ENCODE measurements at places on chromosomes 1 and 21. TPM values are rescaled to one million over a fixed set of nuclear protein-coding genes. Genes with fewer than 3 reads are reported as not detected.

Gene BECN2
- total RNA-seq, result not detected

Gene COA7
- total RNA-seq, result 17.6 TPM

DNA sequence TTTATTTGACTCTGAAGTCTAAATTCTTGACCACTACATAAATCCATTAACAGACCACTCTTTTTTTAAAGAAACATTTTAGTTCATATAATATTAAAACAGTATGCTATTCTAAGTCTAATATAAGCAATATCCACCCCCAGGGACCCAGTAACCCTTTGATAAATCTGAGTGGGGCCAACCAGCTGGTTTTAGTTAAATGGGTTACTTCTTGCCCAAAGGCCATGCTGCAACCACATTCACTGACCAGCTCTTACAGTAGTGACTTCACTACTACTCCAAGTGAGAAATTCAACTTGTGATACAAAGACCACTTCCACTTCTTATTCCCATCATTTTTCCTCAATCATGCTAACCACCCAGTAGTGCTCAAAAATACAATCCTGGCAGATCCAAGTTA lies 20.5 kb downstream of the FUBP1 start:
- H3K36me3 ChIP-seq, result peaks cover 70% of the 10 kb centered on the region
- H3K4me3 ChIP-seq, result no peak overlapping the region
- peak overlapping the region; percentile 28 for H3K27ac ChIP-seq
- peaks cover 37% of the 10 kb centered on the region for H3K4me1 ChIP-seq
- no peak for DNase-seq

Gene SPRR2B
- total RNA-seq, result not detected

Gene PLD5
- total RNA-seq, result not detected

DNA sequence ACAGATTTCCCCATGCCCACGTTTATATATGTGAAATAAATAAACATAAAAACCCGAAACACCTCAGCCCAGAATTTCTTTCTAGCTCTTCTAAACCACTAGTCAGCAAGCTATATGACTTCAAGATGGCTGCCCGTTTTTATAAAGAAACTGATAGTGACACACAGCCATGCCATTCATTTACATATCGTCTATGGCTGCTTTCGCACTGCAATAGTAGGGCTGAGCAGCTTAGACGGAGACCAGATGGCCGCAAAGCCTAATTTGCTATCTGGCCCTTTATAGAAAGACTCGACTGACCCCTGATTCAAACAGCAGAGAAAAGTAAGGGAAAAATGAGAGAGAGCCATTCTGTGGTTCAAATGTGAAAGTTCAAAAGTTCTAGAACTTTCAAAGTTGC lies 45.7 kb upstream of the FMN2 start:
- H3K27me3 ChIP-seq, result no peaks in the 10 kb centered on the region
- no peaks in the 10 kb centered on the region for H3K36me3 ChIP-seq
- H3K27ac ChIP-seq, result no peak overlapping the region

Gene S100A7A
- total RNA-seq, result not detected

Gene DEPDC1
- 16.0 TPM for total RNA-seq

GRCh38 chr1:192157067-192157466 lies 1.2 kb upstream of the RGS18 start:
- no peaks in the 10 kb centered on the region for H3K27me3 ChIP-seq
- H3K4me1 ChIP-seq, result no peaks in the 10 kb centered on the region
- H3K36me3 ChIP-seq, result no peaks in the 10 kb centered on the region
- H3K4me3 ChIP-seq, result no peak overlapping the region

GRCh38 chr1:214393086-214393485 lies 112.1 kb downstream of the SMYD2 start:
- no peaks in the 10 kb centered on the region for H3K27me3 ChIP-seq
- no peak overlapping the region for H3K4me3 ChIP-seq
- H3K27ac ChIP-seq, result no peak overlapping the region
- no peaks in the 10 kb centered on the region for H3K36me3 ChIP-seq
- H3K4me1 ChIP-seq, result peaks cover 15% of the 10 kb centered on the region
- no peak for DNase-seq

DNA sequence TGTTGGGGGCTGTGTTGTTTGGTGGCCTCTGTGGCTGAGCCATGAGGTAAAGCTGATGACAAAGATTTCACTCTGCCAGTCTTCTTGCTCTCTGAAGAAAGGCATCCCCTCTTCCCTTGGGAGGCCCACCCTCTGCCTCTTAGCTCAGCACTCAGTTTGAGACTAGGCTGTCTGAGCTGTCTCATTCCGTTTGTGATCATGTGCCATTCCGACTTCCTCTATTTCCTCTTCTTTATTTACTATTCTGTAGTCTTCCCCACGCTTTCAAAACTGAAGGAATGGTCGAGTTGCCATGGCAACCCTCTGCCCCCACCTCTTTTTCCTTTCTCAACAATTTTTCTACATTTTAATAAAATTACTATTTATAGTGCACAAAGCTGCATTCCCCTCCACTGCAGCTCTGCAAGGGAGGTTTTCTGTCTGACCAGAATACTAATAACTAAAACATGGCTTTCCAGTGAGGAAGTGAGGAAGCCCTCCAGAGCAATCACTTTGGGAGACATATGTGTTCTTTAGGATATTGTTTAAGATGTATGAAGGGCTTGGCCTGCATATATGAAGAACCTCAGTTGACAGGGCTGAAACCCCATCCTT lies 30.8 kb downstream of the KCNA3 start:
- no peak for DNase-seq
- peaks cover 62% of the 10 kb centered on the region for H3K4me1 ChIP-seq
- H3K36me3 ChIP-seq, result peaks cover 1% of the 10 kb centered on the region
- no peak overlapping the region for H3K4me3 ChIP-seq

DNA sequence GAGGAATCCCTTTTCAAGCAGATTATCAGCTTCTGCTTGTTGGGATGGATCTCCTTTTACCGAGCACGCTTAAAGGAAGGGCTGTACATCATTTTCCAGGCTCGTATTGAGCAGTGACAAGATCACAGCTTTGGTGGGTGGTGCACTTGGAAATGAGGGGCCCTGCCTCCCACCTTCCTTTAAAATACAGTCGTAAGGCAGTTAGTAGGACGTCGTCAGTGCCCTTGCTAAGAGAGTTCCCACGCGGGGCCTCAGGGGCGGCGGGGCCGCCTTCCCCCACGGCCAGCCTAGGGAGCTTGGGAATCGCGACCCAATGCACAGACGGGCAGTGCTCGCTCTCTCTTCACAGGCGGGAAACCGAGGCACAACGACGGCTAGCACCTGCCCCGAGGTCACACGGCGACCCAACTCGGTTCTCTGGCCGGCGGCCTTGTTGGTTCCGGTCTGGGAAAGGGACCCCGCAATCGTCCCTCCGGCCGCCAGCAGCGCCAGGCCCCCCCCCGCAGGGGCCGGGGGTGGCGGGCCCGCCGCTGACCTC lies 58.6 kb downstream of the H3-3A start:
- no peaks in the 10 kb centered on the region for H3K36me3 ChIP-seq
- peak overlapping the region; percentile 86 for H3K27ac ChIP-seq
- H3K27me3 ChIP-seq, result no peaks in the 10 kb centered on the region
- H3K4me3 ChIP-seq, result peak overlapping the region; percentile 73
- no peak for DNase-seq
- peaks cover 25% of the 10 kb centered on the region for H3K4me1 ChIP-seq

Gene S100A9
- total RNA-seq, result not detected

GRCh38 chr1:35931446-35932157 lies 697 bp downstream of the AGO3 start:
- no peaks in the 10 kb centered on the region for H3K27me3 ChIP-seq
- no peak for DNase-seq
- peak overlapping the region; percentile 87 for H3K4me3 ChIP-seq
- peak overlapping the region; percentile 93 for H3K27ac ChIP-seq

Gene GLIS1
- total RNA-seq, result not detected

DNA sequence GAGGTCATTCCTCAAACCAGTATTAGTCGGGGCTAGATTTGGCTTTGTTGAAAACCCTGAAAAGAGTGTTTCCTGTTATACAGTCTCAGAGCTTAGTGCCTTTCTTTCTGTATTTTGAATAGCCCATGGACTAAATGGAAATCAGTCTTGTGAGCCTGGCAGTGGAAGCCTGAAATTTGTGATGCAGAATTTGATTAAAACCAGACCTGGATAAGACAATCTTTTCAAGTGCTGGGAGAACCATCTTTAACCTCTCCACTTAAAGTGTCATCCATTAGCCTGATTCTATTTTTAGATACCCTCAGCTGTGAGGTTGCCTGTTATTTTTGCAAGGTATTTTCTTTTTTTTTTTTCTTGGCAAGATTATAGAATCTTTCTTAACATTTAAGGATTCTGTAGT lies 19.5 kb downstream of the ACTN2 start:
- no peaks in the 10 kb centered on the region for H3K4me1 ChIP-seq
- DNase-seq, result no peak
- H3K4me3 ChIP-seq, result no peak overlapping the region
- H3K27ac ChIP-seq, result no peak overlapping the region

DNA sequence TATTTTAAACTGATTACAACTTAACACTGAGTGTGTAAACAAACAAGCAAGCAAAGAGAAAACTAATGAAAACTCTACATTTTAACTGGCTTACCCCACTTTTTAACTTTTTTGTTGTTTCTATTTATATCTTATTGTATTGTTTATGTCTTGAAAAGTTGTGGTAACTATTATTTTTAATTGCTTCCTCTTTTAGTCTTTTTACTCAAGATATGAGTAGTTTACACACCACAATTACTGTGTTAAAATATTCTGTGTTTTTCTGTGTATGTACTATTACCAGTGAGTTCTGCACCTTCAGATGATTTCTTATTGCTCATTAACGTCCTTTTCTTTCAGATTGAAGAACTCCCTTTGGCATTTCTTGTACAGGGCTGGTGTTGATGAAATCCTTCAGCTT lies 4.7 kb upstream of the HHAT start:
- H3K36me3 ChIP-seq, result no peaks in the 10 kb centered on the region
- no peak overlapping the region for H3K4me3 ChIP-seq
- peaks cover 8% of the 10 kb centered on the region for H3K4me1 ChIP-seq
- H3K27ac ChIP-seq, result no peak overlapping the region
- H3K27me3 ChIP-seq, result peaks cover 5% of the 10 kb centered on the region
- no peak for DNase-seq

DNA sequence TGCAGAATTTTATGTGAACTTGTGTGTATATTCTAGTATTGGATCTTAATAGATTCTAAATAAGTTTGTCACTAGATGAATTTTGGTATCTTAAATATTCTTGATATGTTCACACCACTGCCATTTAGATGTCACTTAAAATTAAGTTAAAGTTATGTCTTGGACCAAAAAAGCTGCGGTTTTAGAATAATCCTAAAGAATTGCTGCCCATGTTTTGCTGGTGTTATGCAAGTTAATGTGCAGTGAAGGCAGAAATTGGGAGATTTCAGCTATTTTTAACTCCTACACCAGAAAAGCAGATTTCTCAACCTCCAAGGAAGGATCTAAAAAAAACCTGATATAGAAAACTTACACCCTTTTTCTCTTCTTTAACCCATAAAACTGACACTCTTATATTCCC lies 757 bp downstream of the ACADM start:
- peak overlapping the region; percentile 99 for H3K27ac ChIP-seq
- peaks cover 42% of the 10 kb centered on the region for H3K4me1 ChIP-seq
- no peak for DNase-seq
- H3K27me3 ChIP-seq, result no peaks in the 10 kb centered on the region
- H3K4me3 ChIP-seq, result peak overlapping the region; percentile 100
- H3K36me3 ChIP-seq, result peaks cover 14% of the 10 kb centered on the region

DNA sequence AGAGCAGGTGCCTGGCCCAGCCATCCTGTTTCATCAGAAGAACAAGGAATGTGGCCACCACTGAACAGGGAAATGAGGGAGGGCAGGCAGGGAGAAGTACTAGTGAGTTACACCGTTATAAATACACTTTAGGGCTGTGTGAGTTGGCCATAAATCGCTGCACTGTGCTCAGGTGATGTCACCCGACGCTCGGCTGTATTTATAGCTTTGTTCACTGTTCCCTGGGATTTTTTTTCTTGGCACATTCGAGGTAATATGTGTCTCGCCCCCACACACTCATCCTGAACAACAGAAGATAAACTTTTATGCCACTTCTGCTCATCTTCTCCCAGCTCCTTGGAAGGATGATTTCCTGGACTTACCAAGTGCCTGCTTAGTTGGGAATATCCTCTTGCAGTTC lies 9.0 kb upstream of the KIRREL1 start:
- no peak overlapping the region for H3K4me3 ChIP-seq
- no peaks in the 10 kb centered on the region for H3K4me1 ChIP-seq
- no peak for DNase-seq
- no peaks in the 10 kb centered on the region for H3K36me3 ChIP-seq
- no peak overlapping the region for H3K27ac ChIP-seq

All from activated CD8-positive, alpha-beta T cell treated with anti-CD3 and anti-CD28 coated beads for 36 hours (primary cell).